CD4-positive, alpha-beta T cell treated with Interferon gamma for 1 hour (primary cell): ENCODE measurements at places on chromosomes 4 and X.
A peak's percentile ranks its signal among the peaks of the same experiment; 100 is the strongest.

DNA sequence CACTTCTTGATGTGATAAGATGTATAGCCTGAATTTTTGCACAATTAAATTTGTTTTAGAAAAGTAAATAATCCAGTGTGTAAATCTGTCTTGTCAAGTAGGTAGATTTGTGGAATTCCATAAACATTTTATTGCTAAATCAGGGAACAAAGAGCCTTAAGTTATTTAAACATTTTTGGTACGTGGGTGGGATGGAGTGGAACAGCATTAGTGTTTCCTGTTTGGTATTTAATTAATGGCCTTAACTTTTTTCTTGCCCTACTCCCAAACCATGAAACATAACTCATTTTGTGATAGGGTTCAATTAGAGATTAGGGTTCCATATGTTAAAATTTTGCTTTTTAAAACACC lies 5.1 kb downstream of the NUDT9 start:
- DNase-seq, result no peak

- DNase-seq, result no peak
Observed at GRCh38 chr4:38308728-38309311, 348.6 kb downstream of the PTTG2 start.

DNA sequence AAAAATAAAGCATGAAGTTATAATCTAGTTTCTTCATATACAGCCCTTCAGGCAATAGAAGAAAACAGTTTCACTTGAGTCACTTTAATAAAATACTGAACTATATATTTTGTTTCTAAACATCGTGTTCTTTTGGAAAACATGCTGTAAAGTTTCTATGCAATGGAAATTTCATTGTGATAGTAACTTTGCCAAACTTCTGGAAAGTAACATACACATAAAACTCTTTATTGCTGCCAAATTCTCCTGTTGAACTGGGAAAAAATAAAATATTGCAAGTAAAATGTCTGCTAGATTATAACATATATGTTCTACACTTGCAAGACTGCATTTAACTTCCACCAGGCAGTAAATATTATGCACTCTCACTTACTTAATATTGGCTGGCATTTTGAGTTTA lies 635.4 kb downstream of the SPRY1 start:
- no peak for DNase-seq

- no peak for DNase-seq
Observed at GRCh38 chr4:120685756-120686278, 236.7 kb downstream of the PRDM5 start.

DNA sequence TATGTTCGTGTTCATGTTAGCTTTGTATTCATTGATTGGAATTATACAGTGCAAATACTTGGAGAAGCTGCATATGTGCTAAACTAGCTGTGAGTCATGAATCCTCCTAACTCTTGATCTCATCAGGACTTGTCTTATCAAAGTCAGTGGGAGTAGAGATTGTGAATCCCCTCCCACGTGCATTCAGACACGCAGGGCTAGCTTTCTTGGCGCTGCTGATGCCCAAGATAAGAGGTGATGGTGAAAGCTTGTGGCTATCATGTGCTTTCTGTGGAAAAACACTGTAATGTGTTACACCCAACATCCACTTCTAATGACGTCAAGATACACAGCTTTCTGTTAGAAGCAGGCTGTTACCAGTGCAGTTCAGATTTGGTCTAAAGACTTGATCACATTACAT lies 348.7 kb upstream of the HAND2 start:
- no peak for DNase-seq

GRCh38 chrX:120781403-120781802 lies 94.3 kb downstream of the CT47B1 start:
- DNase-seq, result no peak

GRCh38 chr4:35591035-35591434 lies 653.3 kb downstream of the ARAP2 start:
- no peak for DNase-seq

DNA sequence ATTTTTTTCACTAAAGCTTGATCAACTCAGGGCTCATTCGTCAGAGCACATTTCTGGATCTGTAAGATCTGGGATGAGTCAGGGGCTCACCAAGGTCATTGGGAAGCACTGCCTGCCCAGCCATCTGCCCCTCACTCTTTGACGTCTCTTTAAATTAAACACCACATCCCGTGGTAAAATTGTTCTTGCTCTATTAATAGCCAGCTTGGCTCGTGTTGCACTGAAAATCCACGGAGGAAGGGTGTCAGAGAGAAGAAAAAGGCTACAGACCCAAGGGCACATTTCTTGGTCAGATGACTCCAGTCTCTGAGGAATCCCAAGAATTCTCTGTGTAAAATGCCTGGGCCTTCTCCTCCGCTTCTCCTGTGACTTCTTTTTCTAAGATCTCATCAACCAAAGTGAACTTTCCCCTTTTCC lies 45.7 kb upstream of the GATB start:
- DNase-seq, result no peak

DNA sequence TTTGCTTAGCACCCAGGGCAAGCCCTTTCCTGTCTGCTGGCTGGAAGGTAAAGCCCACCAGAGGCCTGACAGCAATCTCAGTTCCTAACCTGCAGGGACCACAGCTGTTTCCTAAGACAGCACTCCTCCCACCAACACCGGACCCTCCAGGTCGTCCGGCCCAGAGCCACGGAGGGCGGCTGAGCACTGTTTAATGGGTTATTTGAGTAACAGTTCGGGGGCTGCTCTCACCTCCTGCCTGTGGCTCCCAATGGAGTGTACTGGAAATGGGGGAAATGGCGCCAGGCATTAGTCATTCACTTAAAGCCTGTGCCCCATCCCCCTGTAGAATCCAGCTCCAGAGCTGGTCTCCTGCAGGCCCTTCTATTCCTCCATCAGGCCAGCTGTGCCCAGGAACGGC lies 81.6 kb upstream of the ADRA2C start:
- DNase-seq, result no peak

DNA sequence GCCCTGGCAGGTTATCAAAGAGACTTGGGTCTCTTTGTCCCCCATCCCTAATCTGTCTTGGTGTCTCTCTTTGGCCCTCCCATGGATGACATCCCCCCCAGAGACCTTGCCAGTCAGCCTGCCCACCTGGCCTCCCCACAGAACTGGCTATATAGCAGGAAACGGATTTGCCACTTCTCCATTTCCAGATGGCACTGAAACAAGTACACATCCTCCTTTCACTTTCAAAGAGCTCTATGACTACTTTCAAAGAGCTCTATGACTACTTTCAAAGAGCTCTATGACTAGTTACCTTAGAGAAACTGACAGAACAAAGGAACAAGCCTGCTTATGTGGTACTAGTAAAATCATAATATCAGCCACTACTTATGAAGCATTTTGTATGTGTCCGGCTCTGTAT lies 175.3 kb downstream of the MAML3 start:
- DNase-seq, result peak; percentile 36

GRCh38 chr4:177246641-177247584 lies 62.8 kb upstream of the NEIL3 start:
- no peak for DNase-seq

GRCh38 chrX:21973321-21974010 lies 33.0 kb downstream of the SMS start:
- no peak for DNase-seq

GRCh38 chr4:144374065-144374464 lies 233.5 kb upstream of the GYPA start:
- DNase-seq, result no peak

DNA sequence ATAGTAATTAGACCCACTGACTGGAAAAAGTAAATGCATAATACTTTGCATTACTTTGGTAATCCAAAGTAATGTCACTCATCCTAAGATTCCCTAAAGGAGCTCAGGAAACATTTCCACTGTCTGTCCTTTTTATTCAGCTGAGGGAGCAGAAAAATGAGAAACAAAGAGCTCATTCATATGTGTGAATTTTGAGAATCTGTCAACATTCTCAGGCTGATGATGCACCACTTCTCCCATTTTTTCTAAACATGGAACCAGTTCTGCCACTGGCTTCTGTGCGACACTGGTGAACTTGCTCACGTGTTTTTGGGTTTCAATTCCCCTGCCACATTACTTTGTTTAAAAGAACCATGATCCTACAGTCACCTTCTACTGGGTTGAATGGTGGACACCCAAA lies 28.4 kb upstream of the ADH7 start:
- DNase-seq, result no peak

DNA sequence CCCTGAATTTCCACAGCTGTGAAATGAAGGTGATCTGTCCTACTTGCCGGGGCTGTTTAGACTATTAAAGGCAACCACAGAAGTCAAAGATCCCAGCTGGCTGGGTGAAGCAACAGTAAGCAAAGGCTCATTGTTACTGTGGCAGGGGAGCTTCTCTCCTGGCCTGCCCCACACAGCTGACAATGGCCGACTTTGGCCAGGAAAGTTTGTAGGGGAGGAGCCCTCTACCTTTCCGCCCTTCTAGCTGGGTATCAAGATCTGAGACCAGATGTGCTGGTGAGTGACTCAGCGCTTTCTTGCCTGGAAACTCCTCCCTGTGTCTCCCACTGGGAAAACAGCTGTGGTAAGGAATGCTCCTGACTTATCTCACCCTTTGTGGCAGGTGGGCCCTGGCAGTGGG lies 21.1 kb downstream of the RASSF6 start:
- no peak for DNase-seq

- no peak for DNase-seq
Observed at GRCh38 chrX:20300822-20301221, 34.1 kb upstream of the RPS6KA3 start.

- no peak for DNase-seq
Observed at GRCh38 chr4:165780735-165781134, 92.3 kb upstream of the TLL1 start.

GRCh38 chr4:24428850-24429249 lies 155.5 kb downstream of the DHX15 start:
- no peak for DNase-seq

- no peak for DNase-seq
Observed at GRCh38 chrX:16487620-16488385, 162.2 kb upstream of the S100G start.
